ENCODE measurements at places on chromosomes 7 and 10.

DNA sequence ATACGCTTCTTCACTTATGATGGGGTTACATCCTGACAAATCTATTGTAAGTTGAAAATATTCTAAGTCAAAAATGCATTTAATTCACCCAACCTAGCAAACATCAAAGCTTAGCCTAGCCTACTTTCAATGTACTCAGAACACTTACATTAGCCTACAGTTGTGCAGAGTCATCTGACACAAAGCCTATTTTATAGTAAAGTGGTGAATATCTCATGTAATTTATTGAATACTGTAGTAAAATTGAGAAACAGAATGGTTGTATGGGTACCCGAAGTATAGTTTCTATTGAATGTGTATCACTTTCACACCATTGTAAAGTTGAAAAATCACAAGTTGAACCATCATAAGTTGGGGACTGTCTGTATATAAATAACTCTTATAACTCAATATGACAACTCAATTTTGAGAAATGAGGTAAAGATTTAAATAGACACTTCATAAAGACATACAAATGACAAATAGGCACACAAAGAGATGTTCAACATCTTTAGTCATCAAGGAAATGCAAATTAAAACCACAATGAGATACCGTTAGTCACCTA lies 73.9 kb downstream of the C10orf90 start:
- DNase-seq, result no peak

DNA sequence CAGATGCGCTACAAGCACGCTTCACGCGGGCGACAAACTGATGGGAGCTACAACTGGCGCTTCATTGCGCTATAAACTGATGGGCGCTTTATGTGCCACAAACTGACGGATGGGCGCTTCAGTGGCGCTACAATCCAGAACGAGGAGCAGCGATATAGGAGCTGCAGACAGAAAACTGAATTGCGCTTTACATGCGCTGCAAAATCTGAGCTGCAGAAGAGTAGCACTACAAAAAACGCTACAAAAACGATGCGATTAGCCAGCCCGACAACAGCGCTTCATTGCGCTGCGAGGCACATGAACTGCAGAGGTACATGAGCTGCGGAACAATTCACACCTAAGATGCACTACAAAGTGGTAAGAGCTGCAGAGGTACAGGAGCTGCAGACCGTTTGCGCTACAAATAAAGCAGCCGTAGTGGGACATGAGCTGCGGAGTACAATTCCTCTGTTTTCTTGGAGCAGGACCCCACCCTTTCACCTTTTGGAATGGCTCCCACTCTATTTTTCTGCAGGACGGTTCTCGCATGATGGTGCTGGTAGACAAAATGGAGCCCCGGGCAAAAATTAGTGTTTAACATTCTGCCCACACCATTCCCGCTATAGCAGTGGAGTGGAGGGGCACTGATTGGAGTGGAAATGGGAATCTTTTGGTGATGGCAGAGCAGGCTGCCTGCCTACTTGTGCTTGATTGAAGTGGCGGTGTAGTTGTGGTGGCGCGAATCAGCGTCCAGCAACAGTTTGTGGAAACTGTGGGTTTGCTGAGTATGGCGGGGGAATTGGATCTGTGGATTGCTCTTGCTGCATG lies 1.2 kb upstream of the SGCE start:
- no peak for DNase-seq

DNA sequence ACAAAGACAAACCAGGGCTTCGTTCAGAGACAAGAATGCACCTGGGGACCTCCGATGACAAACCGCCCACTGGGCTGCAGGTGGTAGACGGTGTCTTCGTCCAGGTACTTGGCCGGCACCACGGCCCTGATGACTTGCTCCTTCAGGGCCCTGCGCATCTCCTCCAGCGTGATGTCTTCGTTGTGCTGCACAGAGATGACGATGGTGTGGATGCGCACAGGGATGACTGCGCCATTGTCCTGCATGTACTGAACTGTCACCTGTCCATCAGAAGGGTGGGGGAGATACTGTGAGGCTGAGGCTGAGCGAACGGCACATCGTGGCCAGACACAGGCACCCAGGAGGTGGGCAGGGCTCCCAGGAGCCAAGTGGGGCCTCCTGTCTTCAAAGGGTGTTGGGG lies 13.1 kb downstream of the MAT1A start:
- no peak for DNase-seq

- DNase-seq, result no peak
Measured at GRCh38 chr7:156021471-156021870, 209.2 kb upstream of the SHH start.

DNA sequence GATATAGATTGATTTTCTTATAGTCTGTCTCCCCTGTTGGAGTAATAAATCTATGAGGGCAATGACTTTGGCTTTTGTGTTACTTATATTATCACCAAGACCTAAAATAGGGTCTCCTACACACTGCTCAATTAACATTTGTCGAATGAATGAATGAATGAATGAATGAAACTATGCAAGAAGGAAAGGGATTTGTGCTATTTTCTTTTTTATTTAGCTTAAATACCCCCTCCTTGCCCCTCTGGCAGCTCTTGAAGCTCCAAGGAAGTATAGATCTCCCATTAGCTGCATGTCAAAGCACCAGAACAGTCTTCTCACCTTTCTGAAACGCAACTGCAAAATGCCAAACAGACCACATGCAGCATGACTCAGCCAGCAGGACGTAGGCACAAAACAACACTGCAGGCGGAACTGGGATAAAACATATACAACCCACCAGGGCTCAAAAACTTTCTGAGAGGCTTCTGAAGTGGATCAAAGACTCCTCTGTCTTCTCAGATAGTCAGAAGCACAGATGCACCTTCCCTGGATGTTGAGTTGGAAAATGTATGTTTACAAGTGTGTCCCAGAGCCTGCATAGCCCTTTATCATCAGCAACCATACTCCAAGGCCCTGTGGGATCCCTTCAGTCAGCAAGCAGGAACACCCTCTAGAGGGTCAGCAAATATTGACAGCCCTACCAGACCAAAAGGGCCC lies 187.8 kb downstream of the NPSR1 start:
- no peak for DNase-seq

- DNase-seq, result no peak
Measured at GRCh38 chr10:102608487-102608886, 35.8 kb upstream of the TRIM8 start.

Measured in stimulated activated CD8-positive, alpha-beta memory T cell treated with anti-CD3 and anti-CD28 coated beads, Interleukin-4, amount 100 ng/mL, for 4 hours (primary cell).